Right forelimb (tissue), 1 donor: ENCODE measurements at places on chromosomes 5 and 9.

- DNase-seq = no peak
These were observed 84.5 kb downstream of the RFX3 start for GRCh38 chr9:3441197-3441816.

- DNase-seq = no peak
These were observed 5.7 kb upstream of the NIPAL4 start for GRCh38 chr5:157454273-157454672.

GRCh38 chr9:124673063-124673462, 98.0 kb downstream of the NR6A1 start:
- no peak for DNase-seq

DNA sequence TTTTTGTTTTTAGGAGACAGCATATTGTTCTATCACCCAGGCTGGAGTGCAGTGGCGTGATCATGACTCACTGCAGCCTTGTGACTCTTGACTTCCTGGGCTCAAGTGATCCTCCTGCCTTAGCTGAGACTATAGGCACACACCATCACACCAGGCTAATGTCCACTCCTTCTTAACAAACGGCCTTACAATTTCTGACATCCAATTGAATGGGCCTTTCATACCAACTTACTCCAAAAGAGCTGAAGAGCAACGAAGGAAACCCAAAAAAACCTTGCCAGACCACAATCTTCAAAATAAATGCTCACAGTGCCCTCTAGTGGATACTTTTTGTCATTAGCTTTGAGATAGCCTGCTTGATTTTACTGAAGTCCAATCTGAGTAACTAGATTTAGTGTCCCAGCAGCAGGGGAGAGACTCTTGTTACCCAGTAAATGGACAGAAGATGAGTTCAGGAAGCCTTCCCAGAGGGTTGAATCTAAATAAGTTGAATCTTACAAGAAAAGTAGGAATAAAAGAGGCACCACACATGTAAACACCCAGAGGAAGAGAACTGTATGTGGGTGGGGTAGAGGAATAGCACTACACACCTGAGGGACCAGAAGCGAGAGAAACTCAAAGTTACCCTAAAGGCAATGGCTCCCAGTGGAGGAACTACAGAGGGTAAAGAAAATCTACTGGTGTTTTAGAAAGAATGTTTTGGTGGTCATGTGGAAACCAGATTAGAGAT, 9.3 kb downstream of the ZNF622 start:
- DNase-seq = no peak

GRCh38 chr5:158126442-158127405, 267.8 kb upstream of the CLINT1 start:
- no peak for DNase-seq
